ENCODE measurements at places on chromosomes 11 and 22.

GRCh38 chr11:29405305-29405704 is 611.5 kb downstream of the KCNA4 start:
- no peak for DNase-seq

GRCh38 chr11:36330411-36330810 is 34.3 kb downstream of the PRR5L start:
- no peak for DNase-seq

DNA sequence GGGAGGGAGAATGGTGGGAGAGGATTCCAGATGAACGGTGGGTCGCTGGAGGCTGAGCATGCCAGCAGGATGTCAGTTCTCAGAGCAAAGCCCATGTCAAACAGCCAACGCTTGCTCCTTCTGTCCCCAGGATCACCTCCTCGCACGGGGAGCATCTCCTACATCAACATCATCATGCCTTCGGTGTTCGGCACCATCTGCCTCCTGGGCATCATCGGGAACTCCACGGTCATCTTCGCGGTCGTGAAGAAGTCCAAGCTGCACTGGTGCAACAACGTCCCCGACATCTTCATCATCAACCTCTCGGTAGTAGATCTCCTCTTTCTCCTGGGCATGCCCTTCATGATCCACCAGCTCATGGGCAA is 1.5 kb downstream of the MCHR1 start:
- DNase-seq, result no peak

DNA sequence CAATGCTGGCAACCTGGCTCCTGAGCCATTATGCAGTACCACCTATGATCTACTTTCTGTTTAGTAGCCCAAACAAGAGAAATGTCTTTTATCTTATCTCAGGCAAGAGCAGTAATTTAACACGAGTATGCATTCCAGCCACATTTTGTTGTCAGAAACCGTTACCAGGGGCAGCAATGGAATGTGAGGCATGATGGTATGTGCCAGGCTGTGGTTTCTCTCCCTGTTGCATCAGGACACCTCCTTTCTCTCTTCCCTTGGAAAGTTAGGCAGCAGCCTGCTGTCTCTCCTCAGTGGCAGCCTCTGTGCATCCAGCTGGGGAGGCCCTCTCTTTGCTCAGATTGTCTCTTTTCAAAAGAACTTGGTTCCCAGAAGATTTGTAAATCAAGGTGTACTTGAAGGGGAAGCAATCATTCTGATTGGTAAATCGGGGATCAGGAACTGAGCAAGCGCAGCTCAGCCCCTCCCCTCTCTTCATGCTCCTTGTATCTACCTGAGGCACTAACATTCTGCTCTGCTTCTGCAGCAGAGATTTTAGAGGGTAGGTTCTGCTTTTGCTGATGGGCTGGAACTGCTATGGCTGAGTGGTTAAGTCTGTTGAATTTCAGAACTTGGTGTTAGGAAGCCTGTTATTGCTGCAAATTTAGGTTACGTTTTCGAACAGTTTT is 229.2 kb downstream of the ADAMTS15 start:
- no peak for DNase-seq

- DNase-seq, result no peak
These were observed 382.6 kb downstream of the KCNA4 start for GRCh38 chr11:29634244-29634643.

DNA sequence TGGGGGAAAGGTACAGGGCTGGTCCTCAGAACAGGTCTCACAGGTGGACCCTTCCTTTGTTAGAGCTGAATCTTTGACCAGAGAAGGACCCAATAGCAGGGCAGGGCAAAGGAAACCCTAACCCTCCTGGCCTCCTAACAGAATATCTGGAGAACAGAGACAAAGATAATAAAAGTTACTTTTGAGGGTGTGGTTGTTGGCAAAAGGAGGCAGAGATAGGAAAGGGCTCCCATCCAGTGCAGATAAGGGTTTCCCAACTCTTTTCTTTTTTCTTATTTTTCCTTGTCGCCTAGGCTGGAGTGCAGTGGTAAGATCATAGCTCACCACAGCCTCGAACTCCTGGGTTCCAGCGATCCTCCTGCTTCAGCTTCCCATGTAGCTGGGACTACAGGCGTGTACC is 11.9 kb downstream of the PCSK7 start:
- DNase-seq, result no peak

DNA sequence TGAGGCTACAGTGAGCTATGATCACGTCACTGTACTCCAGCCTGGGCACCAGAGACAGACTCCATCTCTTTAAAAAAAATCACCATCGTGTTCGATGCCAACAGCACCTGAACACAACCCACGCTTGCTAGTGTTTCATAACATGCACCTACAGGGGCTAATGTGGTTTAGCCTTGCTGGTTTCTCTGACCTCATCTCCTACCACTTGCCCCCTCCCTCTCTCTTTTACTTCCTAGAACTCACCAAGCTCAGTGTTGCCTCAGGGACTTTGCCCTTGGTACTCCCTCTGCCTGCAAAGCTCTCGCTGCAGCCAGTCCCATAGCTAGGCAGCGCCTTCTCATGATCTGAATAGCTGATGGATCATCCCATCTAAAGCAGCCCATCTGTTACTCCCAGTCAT is 99.8 kb downstream of the FBXO7 start:
- DNase-seq, result no peak

DNA sequence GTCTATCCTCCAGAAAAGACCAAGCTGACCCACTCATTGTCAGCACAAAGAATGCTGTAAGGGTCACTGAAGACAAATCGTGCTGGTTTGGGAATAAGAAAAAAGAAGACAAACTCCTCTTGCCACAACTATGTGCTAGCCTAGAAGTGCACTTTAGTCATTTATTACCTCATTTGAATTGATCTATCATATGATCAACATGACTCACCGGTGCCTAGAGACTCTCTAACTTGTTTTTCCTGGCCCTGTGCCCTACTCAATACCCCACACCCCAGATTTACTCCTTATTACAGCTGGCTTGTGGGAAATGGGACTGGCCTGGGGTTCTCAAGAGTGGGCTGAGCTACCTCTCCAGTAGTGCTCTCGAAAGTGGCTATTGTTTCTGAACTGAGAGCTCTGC is 35.9 kb upstream of the HORMAD2 start:
- no peak for DNase-seq

GRCh38 chr11:47192111-47192510 is 5.9 kb upstream of the PACSIN3 start:
- no peak for DNase-seq

GRCh38 chr11:123233280-123233974 is 38.4 kb upstream of the CLMP start:
- DNase-seq, result no peak

DNA sequence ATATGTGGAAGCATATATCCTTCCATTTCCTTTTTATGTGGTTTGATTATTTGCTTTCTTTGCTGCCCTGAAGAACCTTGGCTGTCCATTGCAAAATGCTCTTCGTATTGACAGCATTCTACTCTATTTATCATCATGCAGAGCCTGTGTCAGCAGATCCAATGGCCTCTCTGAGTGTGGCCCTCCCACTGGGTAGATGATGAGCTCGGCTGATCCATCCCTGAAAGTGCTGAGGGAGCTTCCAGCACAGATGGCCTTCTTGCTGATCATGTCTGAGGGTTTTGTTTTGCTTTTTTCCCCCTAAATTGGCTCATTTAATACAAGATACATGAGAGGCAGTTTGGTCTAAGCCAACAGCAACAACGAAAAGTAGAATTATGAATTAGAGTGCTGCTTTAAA is 181.0 kb downstream of the GRIA4 start:
- no peak for DNase-seq

GRCh38 chr11:104130161-104130560 is 33.8 kb downstream of the PDGFD start:
- DNase-seq, result no peak

DNA sequence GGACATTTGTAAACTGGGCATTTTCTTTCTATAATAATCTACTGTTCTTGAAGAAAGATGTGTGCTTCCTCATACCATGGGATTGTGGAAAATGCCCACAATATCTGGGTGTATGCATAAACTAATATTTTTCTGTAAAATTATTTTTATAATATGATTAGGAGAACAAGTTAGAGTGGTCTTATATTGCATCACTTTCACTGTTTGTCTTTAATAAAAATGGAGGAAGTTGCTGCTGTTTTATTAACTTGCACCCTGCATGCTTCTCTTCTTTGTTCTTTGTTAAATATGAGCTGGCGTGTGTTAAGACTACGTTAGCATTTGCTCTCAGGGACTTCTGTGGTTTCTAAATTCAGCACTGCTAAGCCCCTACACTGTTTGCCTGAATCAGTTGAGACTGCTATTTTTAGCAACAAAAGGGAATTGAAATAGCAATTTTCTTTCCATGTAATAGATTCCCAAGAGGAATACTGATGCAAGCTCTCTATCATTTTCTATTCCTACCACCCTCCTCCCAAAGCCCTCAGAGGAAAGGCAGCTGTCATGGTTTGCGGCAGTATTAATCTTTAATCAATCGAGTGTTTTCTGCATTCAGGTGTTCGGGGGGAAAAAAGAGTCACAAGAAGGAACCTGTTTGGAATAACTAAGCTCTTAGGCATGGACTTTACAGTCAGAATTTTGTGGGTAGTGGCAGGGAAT is 56.1 kb downstream of the HSD17B12 start:
- no peak for DNase-seq

DNA sequence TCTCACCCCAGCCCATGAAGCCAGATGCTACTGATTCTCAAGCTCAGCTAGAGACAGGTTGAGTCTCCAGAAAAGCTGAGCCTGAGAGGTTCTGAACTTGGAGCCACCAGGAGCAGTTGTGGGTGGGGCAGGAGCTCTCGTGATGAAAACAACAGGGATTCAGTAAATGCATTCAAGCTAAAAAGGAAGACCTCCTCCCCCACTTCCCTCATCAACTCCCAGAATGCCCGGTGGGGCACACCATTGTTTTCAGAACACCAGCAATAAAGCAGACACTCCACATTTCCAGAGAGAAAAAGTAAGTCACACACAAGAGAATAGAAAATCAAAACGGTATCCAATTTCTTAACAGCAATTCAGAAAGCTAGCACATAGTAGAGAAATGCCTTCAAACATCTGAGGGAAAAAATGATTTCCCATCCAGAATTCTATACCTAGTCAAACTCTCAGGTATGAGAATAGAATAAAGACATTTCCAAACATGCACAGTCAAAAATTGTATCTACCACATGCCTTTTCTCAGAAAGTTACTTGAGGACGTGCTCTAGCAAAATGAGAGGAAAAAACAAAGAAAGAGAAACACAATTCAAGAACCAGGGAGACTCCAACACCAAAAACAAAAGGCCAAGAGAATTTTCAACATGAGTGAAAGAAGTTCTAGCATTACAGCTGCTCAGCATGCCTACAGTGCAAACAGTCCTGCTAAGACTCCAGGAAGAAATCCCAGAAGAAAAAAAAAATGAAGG is 56.8 kb downstream of the CDKN1C start:
- DNase-seq, result no peak

DNA sequence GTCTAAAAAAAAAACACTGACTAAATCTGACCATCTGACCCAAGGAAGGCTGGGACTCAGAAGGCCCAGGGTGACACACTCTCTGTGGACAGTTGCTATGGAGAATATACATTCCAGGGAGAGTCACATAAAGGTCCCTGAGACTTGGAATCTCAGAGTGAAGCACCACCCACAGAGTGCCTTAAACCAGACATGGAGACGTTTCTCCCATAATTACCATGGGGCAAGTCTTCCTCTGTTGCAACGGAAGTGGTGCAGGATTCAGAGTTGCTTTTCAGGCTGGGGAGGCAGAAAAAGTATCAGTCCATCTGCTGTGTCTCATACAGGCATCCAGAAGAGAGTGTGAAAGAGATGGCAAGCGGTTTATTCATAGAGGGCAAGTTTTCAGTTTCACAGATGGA is 58.7 kb upstream of the SLN start:
- DNase-seq, result no peak
